Activated CD4-positive, alpha-beta T cell treated with anti-CD3 and anti-CD28 coated beads, Interleukin-2, amount 10 ng/mL, durations not matched to agents 24 days and 14 days (primary cell): ENCODE measurements at places on chromosomes 7 and 10. TPM values are rescaled to one million over a fixed set of nuclear protein-coding genes. Genes with fewer than 3 reads are reported as not detected.

DNA sequence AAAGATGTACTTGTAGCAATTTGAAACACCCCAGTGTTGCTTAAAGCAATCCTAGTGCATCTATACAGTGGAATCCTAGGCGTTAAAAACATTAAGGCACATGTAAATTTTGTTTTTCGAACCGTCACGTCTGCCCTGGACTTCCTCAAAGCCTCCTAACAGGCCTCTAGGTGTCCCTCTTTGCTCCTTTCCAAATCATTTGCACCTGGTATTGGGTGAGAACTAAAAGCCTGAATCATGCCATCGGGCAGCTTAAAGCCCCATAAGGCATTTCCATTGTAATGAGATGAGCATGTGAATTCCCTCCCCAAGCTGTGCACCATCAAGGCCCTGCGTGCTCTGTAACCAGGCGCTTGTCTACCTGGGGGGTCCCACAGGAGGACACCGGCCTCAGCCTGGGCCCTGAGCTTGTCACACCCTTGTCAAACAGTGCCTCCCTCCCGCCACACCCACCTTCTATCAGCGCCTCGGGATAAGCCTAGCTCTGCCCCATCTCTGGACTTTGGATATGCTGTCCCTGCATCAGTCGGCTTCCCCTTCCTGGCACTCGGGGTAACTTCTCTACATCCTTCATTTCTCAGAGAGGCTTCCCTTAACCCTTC lies 89.2 kb downstream of the WDR11 start:
- DNase-seq: no peak

- DNase-seq: peak; percentile 88
These were observed 153.7 kb downstream of the DNAJB6 start for GRCh38 chr7:157490465-157490912.

GRCh38 chr7:41621953-41622831 lies 80.7 kb downstream of the INHBA start:
- no peak for DNase-seq

DNA sequence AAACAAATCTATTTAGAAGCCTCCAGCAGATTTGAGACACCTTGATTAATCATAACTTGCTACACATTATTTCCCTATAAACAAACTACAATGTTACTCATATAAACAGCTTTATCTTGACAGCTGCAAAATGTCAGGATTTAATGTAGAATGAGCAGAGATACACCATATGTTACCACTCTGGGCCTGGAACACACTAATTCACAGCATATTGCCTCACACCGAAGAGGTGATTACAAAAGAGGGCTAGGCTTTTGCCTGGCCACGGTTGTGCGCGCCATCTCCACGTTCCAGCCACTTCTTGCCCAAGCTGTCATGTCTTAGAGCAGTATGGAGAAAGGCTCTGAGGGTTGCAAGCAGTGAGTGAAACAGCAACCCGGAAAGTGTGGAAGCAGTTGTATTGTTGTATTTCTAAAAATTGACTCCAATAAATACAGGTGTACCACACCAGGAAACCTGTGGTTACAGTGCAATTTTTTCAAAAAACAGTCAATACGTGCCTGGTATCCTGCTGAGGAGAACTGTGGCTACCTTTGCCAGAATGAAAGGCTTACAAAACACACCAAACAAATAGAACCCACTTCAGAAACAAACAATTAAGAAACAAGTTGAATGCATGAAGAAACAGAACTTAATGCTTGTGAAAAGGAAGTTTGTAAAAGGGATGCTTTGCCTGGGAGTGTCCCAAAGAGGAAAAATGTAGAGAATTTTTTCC lies 498.1 kb downstream of the PLXNA4 start:
- DNase-seq: no peak

GRCh38 chr10:7291487-7292270 lies 119.2 kb downstream of the SFMBT2 start:
- DNase-seq: no peak

DNA sequence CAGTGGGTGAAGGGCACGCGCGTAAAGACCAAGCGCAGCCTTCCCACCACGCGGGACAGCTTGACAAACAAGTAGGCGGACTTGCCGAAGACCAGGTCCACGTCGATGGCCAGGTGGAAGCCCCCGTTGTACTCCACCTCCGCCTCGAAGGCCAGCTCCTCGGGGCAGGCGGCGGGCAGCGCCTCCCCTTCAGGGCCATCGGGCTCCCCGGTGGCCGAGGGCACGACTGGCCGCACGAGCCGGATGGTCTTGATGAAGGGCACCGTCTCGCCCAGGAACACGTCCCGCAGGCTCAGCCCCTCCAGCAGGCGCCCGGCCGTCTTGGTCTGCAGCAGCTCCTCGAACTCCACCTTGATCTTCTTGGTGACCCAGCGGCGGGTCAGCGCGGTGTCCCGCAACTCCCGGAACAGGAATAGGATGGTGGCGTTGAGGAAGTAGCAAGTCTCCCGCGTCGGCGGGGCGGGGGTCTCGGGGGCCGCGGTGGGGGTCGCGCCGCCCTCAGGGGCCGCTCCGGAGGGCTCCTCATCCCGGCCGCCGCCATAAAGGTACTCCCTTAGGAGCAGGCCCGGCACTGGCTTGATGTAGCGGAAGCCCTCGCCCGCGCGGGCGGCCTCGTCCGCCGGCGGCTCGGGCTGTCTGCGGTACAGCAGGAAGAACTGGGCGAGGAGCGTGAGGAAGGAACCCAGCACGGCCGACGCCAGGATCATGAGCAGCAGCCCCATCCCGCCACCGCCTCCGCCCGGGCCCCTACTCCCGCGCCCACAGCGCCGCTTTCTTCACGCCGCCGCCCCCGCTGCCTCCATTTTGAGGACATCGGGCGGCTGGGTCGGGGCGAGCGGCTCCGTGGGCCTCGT lies 507 bp downstream of the PDZD8 start:
- peak; percentile 82 for DNase-seq

CAV2 gene
- total RNA-seq: not detected in 2 replicates

- DNase-seq: no peak
These were observed 13.7 kb upstream of the MAP3K8 start for GRCh38 chr10:30420266-30420665.

FFAR4 gene
- not detected in 2 replicates for total RNA-seq

CYP3A7 gene
- total RNA-seq: not detected in 2 replicates

PROSER2 gene
- total RNA-seq: 0.24 and 0.37 TPM in 2 replicates

TEX36 gene
- total RNA-seq: not detected in 2 replicates

GRCh38 chr7:24874791-24875190 lies 105.2 kb downstream of the OSBPL3 start:
- no peak for DNase-seq

DNA sequence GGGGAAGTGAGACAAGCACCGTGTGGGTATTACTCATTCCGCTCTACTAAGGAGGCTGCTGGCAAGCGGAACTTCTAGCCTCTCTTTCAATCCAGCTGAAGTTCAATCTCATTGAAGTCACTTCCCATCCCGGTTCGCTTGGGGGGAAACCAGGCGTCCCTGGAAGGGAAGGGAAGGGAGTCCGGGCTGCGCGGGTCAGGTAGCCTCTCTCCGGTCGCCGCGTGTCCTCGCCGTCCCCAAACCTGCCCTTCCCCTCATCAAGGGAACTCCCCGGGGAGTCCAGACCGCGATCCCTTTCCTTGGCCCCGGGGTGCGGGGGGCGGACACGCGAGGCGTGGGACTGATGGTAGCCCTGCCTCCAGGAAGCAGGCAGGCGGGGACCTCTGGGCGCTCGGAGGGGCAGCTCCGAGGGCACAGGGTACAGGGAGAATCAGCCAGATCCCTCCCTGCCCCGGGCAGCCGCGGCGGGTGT lies 598 bp upstream of the ZEB1 start:
- peak; percentile 92 for DNase-seq

DNA sequence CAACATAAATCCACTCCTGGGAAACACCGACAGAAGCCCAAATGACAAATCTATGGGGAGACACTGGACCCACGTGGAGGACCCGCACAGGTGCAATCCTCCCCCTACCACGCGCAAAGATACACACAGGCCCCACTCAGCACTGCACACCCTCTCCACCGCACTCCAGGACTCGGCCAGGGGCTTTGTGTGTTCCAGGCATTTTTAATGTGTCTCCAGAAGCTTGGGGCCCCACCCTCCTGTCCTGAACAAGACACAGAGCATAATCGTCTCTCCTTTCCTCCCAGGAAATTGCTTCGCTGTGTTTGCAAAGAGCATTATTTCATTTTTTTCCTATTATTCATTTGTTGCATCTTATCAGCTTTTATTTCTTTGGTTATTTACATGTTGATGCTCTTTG lies 82.8 kb downstream of the GLI3 start:
- DNase-seq: no peak

GRCh38 chr10:119723624-119724023 lies 2.2 kb upstream of the INPP5F start:
- DNase-seq: no peak

- DNase-seq: peak; percentile 80
These were observed 29.2 kb upstream of the AP5Z1 start for GRCh38 chr7:4745971-4746919.

SPDYE2B gene
- total RNA-seq: not detected in 2 replicates

CCAR1 gene
- 95.2 and 112 TPM in 2 replicates for total RNA-seq

GRCh38 chr7:148264933-148265557 lies 325.5 kb upstream of the C7orf33 start:
- DNase-seq: peak; percentile 60

DNA sequence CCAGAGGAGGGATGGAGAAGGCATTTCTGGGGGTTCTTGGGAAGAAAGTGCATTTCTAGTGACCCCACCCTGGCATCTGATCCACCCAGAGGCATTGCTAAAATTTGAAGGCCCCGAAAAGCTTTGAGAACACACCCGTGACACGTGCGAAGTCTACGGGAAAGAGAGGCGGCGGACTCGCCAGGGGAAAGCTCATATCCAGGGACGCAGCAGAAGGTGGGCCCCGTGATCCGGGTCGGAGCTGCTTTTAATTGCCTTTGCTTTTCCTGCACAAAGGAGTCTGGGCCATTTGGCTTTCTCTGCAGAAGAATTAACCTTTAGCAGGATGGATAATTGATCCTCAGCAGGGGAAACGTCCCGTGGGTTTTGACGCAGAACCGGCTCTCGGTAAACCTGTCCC lies 50.3 kb downstream of the CARD11 start:
- no peak for DNase-seq

DNA sequence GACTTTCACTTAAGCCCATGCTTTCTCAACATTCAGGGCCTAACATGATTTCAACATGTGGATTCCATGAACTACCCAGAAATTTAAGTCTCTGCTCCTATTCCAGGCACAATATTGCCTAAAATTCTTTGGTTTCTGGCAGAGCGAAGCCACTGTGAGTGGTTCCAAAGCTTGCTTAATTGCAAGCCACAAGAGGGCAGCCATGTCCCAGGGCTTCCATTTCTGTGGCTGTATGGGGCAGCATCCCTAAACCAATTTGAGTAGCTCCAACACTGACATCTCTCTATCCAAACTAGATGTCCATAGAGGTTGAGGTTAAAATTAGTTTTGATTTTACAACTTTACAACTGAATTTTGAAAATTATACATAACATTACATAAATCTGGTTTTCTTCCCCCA lies 56.3 kb upstream of the MDFIC start:
- DNase-seq: peak; percentile 85

- DNase-seq: no peak
These were observed 36.6 kb upstream of the ZMIZ2 start for GRCh38 chr7:44712012-44712411.

DNA sequence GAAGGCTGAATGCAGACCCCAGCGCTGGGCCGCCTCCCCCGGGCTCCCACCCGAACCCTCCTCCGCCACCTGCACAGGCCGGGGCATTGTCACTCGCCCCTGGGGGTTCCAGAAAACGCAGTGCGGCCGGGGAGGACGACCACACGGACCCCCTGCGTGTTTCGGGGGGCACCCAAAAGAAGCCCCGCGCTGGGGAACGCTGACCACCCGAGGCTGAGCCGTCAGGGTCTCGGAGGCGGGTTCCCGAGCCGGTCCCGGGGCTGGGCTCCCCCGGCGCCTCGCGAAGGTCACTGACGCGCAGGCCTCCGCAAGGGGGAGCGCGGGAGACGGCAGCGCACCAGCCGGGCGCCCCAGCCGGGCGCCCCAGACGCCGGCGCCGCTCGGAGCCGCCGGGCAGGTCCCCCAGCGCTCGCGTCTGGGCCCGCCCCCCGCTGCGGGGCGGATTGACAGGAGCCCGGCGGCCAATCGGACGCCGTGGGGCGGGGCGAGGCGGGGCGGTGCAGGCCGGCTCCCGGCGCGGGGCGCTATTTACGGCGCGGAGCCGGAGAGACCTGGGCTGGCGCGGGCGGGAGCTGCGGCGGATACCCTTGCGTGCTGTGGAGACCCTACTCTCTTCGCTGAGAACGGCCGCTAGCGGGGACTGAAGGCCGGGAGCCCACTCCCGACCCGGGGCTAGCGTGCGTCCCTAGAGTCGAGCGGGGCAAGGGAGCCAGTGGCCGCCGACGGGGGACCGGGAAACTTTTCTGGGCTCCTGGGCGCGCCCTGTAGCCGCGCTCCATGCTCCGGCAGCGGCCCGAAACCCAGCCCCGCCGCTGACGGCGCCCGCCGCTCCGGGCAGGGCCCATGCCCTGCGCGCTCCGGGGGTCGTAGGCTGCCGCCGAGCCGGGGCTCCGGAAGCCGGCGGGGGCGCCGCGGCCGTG lies at the start of gene BAMBI:
BAMBI (plus strand) TSS at position 554 of the 920 bp plus-strand sequence. CDS start 377 bp downstream, outside the sequence.
- peak; percentile 97 for DNase-seq

MRPS17 gene
- total RNA-seq: 36.4 and 37.6 TPM in 2 replicates

RASSF4 gene
- 1.3 and 1.5 TPM in 2 replicates for total RNA-seq

NUTM2E gene
- total RNA-seq: 0.19 TPM in 1 of 2 replicates, not detected in the other

- DNase-seq: no peak
These were observed 24.3 kb downstream of the SEM1 start for GRCh38 chr7:96685353-96685752.

GRCh38 chr10:30537586-30537985 lies 92.0 kb downstream of the LYZL2 start:
- no peak for DNase-seq

DNA sequence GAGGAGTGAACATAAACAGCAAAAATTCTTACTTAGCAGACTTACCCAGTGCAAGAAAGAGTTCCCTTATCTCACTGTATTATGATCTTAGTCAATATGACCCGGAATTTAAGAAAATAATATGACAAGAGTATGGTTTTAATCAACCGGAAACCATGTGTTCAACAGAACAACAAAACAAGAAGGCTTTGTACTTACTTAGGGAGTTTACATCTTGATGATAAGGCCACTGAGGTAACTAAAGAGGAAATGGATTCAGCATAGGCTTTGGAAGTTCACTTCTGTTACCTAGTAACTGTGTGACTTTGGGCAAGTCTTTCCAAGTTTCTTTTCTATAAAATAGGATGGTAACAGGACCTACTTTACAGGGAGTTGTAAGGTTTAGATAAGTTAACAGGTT lies 7.4 kb upstream of the FAS start:
- no peak for DNase-seq

DNA sequence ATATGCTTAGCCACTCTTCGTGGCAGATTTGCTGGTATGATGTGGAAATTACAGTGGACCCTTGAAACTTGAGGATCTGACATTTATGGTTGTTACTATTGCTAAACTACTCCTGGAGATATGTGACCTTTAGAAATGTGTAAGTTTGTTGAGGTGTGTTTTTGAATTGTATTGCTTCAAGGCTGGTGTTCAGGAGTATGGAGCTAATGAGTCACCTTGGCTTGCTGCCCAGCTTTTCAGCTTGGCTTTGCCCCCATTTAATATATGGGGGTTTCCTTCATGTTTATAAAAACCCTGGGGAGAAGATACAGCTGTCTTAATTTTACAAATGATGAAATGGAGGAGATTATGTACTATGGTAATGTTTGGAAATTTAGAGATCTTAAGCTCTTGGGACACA lies 11.6 kb downstream of the HBP1 start:
- DNase-seq: no peak

LRIT1 gene
- not detected in 2 replicates for total RNA-seq

LRMDA gene
- total RNA-seq: not detected in 2 replicates
